ENCODE measurements at places on chromosomes 12 and 14.
A peak's percentile ranks its signal among the peaks of the same experiment; 100 is the strongest.

GRCh38 chr12:130436741-130437501, 99.2 kb downstream of the PIWIL1 start:
- H3K4me3 ChIP-seq, result no peak overlapping the region
- H3K4me1 ChIP-seq, result no peaks in the 10 kb centered on the region
- no peak for DNase-seq
- H3K36me3 ChIP-seq, result peaks cover 14% of the 10 kb centered on the region
- H3K27me3 ChIP-seq, result peaks cover 13% of the 10 kb centered on the region
- no peak overlapping the region for H3K27ac ChIP-seq

GRCh38 chr14:55731311-55731872, 151.4 kb downstream of the KTN1 start:
- no peak overlapping the region for H3K27ac ChIP-seq
- H3K36me3 ChIP-seq, result no peaks in the 10 kb centered on the region
- peaks cover 3% of the 10 kb centered on the region for H3K4me1 ChIP-seq
- H3K27me3 ChIP-seq, result no peaks in the 10 kb centered on the region
- no peak overlapping the region for H3K4me3 ChIP-seq
- no peak for DNase-seq

DNA sequence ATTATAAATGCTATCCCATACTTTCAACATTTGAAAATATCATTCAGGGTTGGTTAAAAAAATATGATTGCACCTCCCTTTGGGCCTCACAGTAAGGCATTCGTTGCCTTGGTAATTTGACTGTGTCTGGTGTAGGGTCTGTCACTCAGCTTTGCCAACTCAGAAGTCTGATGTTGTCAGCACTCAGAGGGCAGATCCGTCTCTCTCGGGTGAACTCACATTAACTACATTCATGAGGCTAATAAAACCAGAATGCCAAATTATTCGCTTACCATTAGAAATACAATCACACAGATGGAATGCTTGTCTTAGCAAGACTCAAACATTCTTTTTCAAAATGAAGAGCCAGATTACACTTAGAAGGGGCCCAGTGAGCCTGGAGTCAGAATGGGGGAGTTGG, 53.0 kb downstream of the NPAS3 start:
- DNase-seq, result no peak
- H3K4me1 ChIP-seq, result peaks cover 8% of the 10 kb centered on the region
- peaks cover 11% of the 10 kb centered on the region for H3K36me3 ChIP-seq

- DNase-seq, result no peak
- no peak overlapping the region for H3K4me3 ChIP-seq
- H3K4me1 ChIP-seq, result peaks cover 33% of the 10 kb centered on the region
- peaks cover 2% of the 10 kb centered on the region for H3K27me3 ChIP-seq
These were observed 41.3 kb upstream of the HIF1A start for GRCh38 chr14:61654026-61654425.

- no peak overlapping the region for H3K4me3 ChIP-seq
- H3K4me1 ChIP-seq, result no peaks in the 10 kb centered on the region
- H3K27ac ChIP-seq, result no peak overlapping the region
- no peak for DNase-seq
- H3K36me3 ChIP-seq, result peaks cover 4% of the 10 kb centered on the region
These were observed 64.3 kb upstream of the C14orf180 start for GRCh38 chr14:104515059-104515810.

DNA sequence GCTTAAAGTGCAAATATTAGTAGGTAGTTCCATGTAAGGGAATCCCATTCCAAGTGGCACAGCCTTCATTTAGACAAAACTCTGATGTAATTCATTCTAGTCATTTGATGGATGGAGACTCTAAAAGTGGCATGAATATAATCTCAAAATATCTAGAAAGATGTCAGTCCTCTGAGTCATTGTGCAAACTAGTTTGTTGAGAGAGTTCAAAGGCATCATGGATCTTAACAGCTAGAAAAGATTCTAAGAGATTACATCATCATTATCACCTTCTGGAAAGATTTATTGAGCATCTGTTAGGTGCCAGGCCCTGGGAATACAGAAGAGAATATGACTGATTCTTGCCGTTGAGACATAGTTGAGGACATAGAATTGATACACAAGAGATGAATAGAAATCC, 30.7 kb downstream of the CRADD start:
- no peak overlapping the region for H3K27ac ChIP-seq
- H3K4me3 ChIP-seq, result no peak overlapping the region
- H3K27me3 ChIP-seq, result peaks cover 2% of the 10 kb centered on the region
- no peaks in the 10 kb centered on the region for H3K4me1 ChIP-seq

- no peaks in the 10 kb centered on the region for H3K27me3 ChIP-seq
- no peak overlapping the region for H3K27ac ChIP-seq
- no peak overlapping the region for H3K4me3 ChIP-seq
- H3K36me3 ChIP-seq, result peaks cover 11% of the 10 kb centered on the region
- DNase-seq, result no peak
- no peaks in the 10 kb centered on the region for H3K4me1 ChIP-seq
These were observed 29.8 kb downstream of the APAF1 start for GRCh38 chr12:98674841-98675240.

GRCh38 chr12:45789025-45789424, 59.5 kb downstream of the ARID2 start:
- DNase-seq, result no peak
- H3K27me3 ChIP-seq, result no peaks in the 10 kb centered on the region
- H3K36me3 ChIP-seq, result no peaks in the 10 kb centered on the region
- H3K27ac ChIP-seq, result no peak overlapping the region

DNA sequence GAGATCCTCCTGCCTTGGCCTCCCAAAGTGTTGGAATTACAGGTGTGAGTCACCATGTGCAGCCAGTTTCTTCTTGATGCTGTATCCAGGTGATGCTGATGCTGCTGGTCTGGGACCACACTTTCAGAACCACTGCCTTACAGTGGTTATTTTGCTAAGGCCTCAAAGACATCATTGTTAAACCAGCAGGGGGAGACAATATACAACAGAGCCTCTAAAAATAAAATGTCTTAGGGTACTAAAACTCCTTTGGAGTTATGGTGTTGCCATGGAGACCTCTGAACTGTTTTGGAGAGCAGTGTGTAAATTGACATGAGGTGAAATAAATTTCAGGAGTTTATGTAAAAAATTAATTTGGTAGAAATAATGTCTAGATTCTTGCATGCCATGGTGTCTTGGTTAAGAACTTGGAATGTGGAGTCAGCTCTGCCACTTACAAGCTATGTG, 1.1 kb upstream of the ARG2 start:
- no peaks in the 10 kb centered on the region for H3K36me3 ChIP-seq
- peaks cover 15% of the 10 kb centered on the region for H3K27me3 ChIP-seq
- H3K27ac ChIP-seq, result peak overlapping the region; percentile 98
- peak overlapping the region; percentile 72 for H3K4me3 ChIP-seq
- peaks cover 35% of the 10 kb centered on the region for H3K4me1 ChIP-seq

GRCh38 chr12:10701131-10701681, 21.9 kb downstream of the YBX3 start:
- no peaks in the 10 kb centered on the region for H3K27me3 ChIP-seq
- no peak overlapping the region for H3K4me3 ChIP-seq
- H3K36me3 ChIP-seq, result peaks cover 36% of the 10 kb centered on the region
- peak overlapping the region; percentile 0 for H3K27ac ChIP-seq

DNA sequence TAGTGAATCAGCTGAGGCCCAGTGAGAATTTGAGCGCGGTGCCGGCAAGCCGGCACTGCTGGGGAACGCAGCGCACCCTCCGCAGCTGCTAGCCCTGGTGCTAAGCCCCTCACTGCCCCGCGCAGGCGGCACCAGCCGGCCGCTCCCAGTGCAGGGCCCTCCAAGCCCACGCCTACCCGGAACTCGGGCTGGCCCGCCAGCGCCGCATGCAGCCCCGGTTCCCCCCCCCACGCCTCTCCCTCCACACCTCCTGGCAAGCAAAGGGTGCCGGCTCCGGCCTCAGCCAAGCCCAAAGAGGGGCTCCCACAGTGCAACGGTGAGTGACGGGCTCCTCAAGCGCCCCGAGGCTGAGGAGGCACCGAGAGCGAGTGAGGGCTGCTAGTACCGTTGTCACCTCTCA, 54.5 kb upstream of the VASH1 start:
- H3K27me3 ChIP-seq, result peaks cover 1% of the 10 kb centered on the region
- H3K4me1 ChIP-seq, result peaks cover 9% of the 10 kb centered on the region
- H3K27ac ChIP-seq, result no peak overlapping the region
- DNase-seq, result no peak
- H3K36me3 ChIP-seq, result no peaks in the 10 kb centered on the region

- H3K27ac ChIP-seq, result peak overlapping the region; percentile 61
- DNase-seq, result no peak
- H3K27me3 ChIP-seq, result no peaks in the 10 kb centered on the region
These were observed 110.1 kb downstream of the SAMD4A start for GRCh38 chr14:54676812-54677708.

DNA sequence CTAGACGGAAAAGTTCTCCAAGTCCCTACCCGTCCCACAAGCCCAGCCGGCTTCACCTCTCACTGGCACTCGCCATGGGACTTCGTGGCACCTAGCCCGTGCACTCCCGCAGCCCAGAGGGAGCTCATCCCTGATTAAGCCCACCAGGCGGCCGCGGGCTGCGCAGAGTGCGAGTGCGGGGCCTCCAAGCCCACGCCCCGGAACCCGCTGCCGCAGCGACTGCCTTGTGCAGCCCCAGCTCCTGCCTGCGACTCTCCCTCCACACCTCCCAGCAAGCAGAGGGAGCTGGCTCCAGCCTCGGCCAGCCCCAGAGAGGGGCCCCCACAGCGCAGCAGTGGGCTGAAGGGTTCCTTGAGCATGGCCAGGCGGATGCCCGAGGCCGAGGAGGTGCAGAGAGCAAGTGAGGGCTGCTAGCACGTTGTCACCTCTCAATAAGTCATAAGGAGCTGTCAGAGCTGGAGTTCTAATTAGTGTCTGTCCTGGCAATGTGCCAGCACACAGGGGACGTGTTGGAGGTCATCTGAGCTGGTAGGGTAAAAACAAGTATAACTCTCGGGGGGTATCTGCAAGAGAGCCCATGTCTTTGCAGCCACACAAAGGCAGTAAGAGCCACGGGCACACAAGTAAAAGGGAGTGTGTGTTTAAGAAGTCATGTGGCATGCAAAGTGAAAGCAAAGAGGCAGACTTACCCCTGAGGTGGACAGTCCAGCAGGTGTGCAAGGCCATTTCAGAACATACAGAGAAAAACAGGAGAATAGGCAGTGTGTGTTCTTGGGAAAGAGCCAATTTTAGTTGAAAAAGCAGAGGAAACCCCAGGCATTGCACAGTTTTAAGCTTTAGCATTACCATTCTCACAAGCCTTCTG, 27.1 kb upstream of the TMTC2 start:
- no peak overlapping the region for H3K27ac ChIP-seq
- DNase-seq, result no peak
- no peaks in the 10 kb centered on the region for H3K4me1 ChIP-seq
- H3K4me3 ChIP-seq, result no peak overlapping the region
- peaks cover 3% of the 10 kb centered on the region for H3K36me3 ChIP-seq
- H3K27me3 ChIP-seq, result peaks cover 2% of the 10 kb centered on the region

- no peak overlapping the region for H3K27ac ChIP-seq
- no peaks in the 10 kb centered on the region for H3K36me3 ChIP-seq
- DNase-seq, result no peak
- no peak overlapping the region for H3K4me3 ChIP-seq
- H3K4me1 ChIP-seq, result peaks cover 39% of the 10 kb centered on the region
These were observed 9.8 kb downstream of the BTBD7 start for GRCh38 chr14:93322929-93323599.

DNA sequence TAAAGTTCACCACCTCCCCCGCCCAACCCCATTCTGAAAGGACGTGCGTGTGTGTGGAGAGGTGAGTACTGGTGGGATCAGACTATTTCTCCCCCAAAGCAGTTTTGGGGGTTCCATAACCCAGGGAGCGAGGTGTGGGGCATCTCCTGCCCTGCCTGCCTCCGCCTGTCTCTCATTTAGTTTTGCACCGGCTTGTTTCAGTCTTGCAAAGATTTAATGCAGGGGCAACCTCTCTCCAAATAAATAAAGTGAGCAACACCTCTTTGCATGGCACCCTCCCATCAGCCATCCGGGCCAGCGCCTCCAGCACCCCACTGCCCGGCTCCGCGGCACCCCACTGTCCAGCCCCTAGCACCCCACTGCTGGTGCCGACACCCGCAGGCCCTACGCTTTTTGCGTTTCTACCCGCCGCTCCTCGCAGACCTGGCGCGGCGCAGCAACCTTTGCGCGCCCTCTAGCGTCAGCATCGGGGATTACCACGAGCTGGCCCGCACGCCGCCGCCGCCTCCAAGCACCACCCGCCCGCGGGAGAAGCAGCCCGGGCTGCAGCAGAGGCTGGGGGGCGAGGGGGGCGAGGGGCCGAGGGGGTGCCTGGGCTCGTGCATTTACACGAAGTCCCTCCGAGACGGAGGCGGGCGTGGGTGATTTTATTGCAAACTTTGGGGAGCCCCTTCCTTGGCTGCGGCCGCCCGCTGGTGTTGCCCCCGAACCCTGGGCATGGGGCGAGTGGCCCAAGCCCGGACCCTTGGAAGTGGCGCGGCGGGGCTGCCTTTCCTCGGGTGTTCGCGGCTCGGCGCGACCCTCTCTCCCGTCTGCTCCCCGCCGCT, 55.8 kb upstream of the VRK1 start:
- no peak overlapping the region for H3K27ac ChIP-seq
- peak overlapping the region; percentile 80 for H3K4me3 ChIP-seq
- no peaks in the 10 kb centered on the region for H3K36me3 ChIP-seq
- H3K4me1 ChIP-seq, result no peaks in the 10 kb centered on the region
- H3K27me3 ChIP-seq, result no peaks in the 10 kb centered on the region
- DNase-seq, result peak; percentile 86

DNA sequence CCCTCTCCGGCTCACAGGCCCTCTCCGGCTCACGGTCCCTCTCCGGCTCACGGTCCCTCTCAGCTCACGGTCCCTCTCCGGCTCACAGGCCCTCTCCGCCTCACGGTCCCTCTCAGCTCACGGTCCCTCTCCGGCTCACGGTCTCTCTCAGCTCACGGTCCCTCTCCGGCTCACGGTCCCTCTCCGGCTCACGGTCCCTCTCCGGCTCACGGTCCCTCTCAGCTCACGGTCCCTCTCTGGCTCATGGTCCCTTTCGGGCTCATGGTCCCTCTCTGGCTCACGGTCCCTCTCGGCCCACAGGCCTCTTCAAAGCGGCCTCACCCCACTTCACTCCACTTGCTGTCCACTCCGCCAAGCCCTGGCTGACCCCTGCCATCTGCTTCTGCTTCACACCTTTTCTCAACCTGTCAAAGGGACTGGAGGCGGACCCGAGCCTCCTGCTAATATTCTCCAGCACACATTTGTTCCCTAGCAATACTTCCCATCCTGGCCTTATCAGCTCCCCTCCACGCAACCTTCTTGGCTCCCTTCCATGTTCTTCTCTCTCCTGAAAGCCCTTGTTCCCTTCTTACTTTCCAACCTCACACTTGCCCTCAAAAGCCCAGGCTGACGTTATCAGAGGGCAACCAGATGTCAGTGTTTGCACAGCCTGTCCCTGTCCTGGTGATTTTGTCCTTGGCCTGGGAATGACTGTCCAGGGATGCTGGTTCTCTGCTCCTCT, 176.7 kb downstream of the CALM1 start:
- H3K36me3 ChIP-seq, result peaks cover 24% of the 10 kb centered on the region
- DNase-seq, result no peak
- no peaks in the 10 kb centered on the region for H3K4me1 ChIP-seq
- no peak overlapping the region for H3K4me3 ChIP-seq
- peaks cover 2% of the 10 kb centered on the region for H3K27me3 ChIP-seq
